ENCODE measurements at places on chromosomes 2 and 18. TPM values are rescaled to one million over a fixed set of nuclear protein-coding genes. Genes with fewer than 3 reads are reported as not detected.
A peak's percentile ranks its signal among the peaks of the same experiment; 100 is the strongest.

LYG2 gene
- total RNA-seq, result not detected

ZNF521 gene
- total RNA-seq, result not detected

NPPC gene
- 3.5 TPM for total RNA-seq

SERPINB10 gene
- total RNA-seq, result not detected

LAMA1 gene
- not detected for total RNA-seq

SMAD7 gene
- 18.1 TPM for total RNA-seq

WNT10A gene
- total RNA-seq, result 29.2 TPM

DSG1 gene
- total RNA-seq, result not detected

UGT1A5 gene
- total RNA-seq, result not detected

TRABD2A gene
- total RNA-seq, result 56.3 TPM

CNOT9 gene
- total RNA-seq, result 106 TPM

RFTN2 gene
- total RNA-seq, result not detected

HJURP gene
- total RNA-seq, result 83.6 TPM

CROCC2 gene
- not detected for total RNA-seq

MAB21L4 gene
- not detected for total RNA-seq

ZNF385B gene
- not detected for total RNA-seq

CWC22 gene
- total RNA-seq, result 23.9 TPM

CRYBA2 gene
- not detected for total RNA-seq

GRCh38 chr2:1546023-1546591, 132.8 kb downstream of the TPO start:
- DNase-seq, result peak; percentile 28

GRCh38 chr2:62216616-62217015, 20.7 kb downstream of the B3GNT2 start:
- peak; percentile 37 for DNase-seq

DNA sequence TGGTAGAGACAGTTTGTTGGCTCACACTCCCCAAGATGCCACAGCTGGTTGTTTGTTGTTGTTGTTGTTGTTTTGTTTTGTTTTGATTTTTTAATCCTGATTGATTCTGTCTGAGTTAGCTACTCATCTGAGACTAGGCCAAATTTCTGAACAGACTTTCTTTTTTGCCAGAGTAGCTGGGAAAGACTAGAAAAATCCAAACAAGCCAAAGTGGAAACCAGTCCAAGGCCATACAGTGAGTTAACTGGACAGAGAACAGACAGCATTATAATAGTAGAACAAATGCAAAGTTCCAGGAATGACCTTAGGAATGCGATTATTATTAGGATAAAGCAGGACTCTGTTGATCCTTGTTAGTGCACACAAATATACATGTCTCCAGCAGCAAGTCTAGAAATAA, 43.8 kb upstream of the CYP26B1 start:
- DNase-seq, result no peak

GRCh38 chr2:96359310-96359709, 23.7 kb downstream of the NCAPH start:
- DNase-seq, result peak; percentile 51

DNA sequence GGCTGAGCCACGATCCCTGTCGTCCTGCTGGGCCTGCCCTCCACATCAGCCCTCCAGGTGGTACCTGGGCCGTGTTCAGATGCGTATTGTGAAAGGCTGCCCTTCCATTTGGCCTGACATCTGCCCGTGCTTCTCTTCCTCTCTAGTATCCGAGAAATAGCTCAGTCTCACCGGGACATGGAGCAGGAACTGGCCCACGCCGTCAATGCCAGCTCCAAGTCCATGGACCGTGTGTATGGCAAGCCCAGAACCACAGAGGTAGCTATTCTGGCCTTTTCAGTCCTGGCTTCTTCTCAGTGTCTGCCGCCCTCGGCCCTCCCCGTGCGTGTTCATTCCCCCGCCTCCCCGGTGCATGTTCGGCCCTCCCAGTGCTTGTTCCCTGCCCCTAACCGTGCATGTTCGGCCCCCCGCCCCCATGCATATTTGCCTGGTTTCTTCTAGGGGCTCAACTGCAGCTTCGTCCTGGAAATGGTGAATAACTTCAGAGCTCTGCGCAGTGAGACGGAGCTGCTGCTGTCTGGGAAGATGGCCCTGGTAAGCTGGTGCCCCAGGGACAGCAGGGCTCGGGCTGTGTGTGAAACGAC, 104.3 kb downstream of the USP40 start:
- DNase-seq, result no peak

GRCh38 chr18:57128220-57128932, 18.5 kb upstream of the BOD1L2 start:
- no peak for DNase-seq

DNA sequence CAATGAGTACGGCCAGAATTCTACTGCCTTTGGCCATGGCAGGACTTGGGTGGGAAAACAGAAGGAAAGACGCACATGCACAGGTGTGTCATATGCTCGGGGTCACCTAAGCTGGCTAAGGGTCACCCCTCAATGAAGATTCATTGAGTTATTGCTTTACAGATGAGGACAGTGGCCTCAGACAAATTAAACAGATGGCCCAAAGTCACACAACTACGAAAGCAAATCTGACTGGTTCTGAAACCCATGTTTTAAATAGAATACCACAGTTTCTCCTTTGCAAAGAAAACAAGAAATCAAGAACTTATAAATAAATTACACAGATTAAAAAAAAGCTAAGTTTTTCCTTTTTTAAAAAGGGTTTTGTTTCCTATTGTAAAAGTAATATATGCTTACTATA, 70.5 kb downstream of the ID2 start:
- DNase-seq, result no peak

GRCh38 chr2:7881063-7881462, 800.8 kb upstream of the ID2 start:
- no peak for DNase-seq

DNA sequence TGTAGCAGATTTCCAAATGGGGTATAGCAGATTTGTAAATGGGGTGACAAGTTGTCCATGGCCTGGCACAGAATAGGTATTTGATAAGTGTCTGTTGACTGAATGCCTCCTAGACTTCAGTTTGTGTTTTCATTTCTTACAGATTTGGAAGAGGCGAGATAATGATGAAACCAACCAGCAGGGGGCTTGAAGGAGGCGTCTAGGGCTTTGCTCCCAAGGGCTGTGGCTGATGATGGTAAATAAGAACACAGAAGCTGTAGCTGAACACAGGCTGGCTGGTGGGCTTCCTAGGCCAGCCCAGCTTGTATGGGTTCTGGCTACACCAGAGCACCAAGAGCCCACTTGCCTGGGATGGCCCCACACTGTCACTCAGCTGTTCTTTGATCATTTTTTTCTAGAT, 19.4 kb downstream of the SFTPB start:
- DNase-seq, result peak; percentile 30

- DNase-seq, result no peak
Observed at GRCh38 chr2:108069515-108070310, 83.4 kb downstream of the SLC5A7 start.

GRCh38 chr2:74548900-74549826, 4.6 kb downstream of the LOXL3 start:
- peak; percentile 37 for DNase-seq

GRCh38 chr2:129331638-129332037, 647.8 kb upstream of the RAB6C start:
- no peak for DNase-seq

- peak; percentile 19 for DNase-seq
Observed at GRCh38 chr2:219218217-219218731, 484 bp downstream of the ABCB6 start.

- no peak for DNase-seq
Observed at GRCh38 chr2:149613704-149614103, 26.1 kb upstream of the MMADHC start.

DNA sequence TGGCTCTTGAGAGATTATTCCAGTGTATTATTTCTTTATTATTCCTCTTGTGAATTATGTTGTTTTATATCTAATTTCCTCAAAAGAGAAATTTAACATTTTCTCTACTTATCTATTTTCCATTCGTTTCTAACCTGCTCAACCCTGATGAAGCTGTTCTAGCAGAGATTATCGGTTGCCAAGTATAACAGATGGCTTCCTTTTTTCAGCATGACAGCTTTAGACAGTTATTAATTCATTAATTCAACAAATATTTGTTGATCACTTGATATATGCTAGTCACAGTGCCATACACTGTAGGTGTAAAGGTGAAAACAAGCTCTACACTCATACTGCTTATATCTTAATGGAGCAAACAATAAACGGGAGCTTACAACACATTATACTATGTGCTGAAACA, 137.9 kb upstream of the UBE2E3 start:
- DNase-seq, result no peak

- no peak for DNase-seq
Observed at GRCh38 chr2:26122630-26123029, 50.3 kb upstream of the GAREM2 start.

DNA sequence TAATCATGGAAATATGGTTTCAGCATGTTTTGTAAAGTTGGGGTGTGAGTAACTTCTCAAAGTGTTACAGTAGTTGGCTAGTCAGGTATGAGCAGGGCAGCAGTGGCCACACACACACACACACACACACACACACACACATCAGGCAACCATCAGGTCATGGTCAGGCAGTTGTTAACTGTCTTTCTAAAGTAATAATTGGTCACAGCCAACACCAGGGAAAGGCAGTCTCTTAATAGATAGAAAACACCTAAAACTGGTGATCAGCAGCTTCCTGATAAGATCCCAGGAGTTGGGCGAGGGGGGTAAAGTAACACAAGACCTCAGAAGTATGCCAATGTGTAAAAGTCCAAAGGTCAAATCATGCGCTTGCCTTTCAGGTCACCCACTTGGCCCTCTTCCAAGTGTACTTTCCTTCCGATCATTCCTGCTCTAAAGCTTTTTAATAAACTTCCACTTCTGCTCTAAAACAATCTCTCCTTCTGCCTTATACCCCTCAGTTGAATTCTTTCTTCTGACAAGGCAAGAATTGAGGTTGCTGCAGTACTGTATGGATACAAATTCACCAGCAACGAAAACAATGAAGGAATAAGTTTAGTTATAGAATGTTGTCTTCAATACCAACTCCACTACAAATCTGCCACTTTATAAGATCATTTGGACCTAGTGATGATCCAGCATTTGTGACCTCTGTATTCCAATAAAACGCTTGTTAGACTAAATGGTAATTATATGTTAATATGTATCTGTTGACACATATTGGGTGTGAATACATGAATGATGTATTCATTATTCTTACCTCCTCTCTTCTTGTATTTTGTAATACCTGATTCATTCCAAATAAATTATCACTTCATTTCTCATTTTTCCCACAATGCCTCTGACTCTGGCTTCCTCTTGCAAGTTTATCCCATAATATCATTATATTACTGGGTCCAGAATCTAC, 254.3 kb downstream of the METTL4 start:
- DNase-seq, result no peak

DNA sequence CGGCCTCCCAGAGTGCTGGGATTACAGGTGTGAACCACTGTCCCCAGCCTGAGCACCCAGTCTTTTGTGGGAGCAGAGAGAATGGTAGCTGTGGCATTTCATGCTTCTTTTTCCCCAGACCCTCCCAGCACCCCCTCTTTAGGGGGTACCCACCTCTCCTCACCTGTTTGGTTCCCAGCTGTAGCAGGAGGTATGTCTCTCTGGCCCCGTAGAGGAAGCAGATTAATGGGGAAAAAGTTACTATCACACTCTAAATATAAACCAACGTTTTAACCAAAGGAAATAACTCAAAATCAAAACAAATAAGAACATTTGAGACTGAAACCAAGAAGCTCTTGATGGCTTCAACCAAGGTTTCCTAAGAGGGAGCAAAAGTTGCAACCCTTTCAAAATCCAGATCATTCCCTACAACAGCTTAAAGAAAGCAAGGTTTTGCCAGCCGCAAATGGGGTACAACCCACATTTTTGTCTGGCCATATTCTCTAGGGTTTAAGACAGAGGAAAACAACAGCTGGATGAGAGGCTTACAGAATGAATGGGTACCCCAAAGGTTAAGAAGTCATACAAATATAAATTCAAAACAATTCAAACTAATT, 8.0 kb downstream of the RNF125 start:
- DNase-seq, result no peak

DNA sequence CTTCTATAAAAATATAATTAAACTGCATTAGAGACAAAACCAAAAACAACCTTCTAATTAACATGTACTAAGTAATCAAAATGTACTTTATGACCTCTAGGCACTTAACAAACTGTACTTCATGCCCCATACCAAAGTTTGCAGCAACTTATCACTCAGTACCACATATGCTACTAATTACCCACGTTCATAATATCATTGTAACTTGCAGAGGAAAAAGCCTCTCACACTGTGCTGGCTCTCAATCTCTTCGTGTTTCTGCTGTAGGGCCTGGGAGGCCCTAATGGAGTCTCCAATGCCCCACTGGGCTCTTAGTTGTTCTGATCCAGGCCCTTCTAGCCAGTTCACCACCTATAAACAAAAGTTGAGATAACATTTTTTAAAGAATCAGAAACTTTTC, 82.1 kb upstream of the CCDC141 start:
- no peak for DNase-seq

DNA sequence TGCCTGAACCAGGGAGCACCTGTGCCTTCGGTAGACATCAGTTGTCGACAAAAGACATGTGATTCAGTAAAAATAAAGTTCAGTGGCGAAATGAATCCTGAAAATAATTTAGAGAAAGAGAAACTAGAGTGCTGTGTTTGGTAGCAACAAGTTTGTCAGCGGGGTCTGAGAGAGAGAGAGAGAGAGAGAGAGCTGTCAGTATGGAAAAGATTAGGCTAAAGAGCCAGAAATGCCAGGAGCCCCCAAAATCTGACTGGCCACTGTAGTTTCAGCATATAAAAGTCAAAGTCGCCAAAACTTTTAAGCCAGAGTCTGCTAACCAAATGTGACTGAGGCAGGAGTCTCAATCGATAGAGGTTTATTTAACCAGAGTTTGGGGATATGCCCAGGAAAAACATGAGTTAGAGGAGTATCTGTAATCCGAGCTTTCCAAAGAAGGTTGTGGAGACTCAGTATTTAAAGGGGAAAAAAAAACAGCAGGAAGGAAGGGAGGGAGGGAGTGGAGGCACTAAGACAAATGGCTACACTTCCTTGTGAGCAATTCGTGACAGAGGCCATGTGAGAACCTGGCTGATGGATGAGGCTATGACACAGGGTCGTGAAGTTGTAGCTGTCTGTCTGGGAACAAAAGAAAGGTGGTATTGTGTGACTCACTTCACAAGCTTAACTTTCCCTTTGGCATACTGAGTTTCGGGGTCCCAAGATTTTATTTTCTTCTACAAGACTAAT, 20.5 kb upstream of the GNAL start:
- no peak for DNase-seq

DNA sequence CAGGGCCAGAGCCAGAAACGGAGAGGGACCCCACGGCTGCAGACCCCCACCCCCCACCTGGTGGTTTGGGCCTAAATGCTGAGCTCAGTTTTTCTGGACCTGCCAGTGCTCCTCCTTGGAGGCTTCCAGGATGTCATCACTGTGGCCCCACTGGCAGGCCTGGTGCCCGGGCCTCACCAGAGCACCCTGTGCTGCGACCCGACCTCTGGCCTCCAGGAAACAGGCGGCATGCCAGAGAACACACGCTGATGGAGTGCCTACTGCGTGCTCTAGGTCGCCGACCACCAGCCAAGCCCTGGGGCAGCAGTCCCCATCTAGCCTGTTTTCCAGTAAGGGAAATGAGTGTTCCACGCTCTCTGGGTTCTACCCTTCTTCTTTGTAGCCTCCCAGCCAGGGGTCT, 33.8 kb downstream of the HS6ST1 start:
- DNase-seq, result no peak

- no peak for DNase-seq
Observed at GRCh38 chr2:46009315-46009714, 287.9 kb upstream of the EPAS1 start.

GRCh38 chr2:28521663-28522062, 25.8 kb downstream of the PLB1 start:
- no peak for DNase-seq

- DNase-seq, result no peak
Observed at GRCh38 chr2:100982431-100982861, 19.6 kb upstream of the RPL31 start.

Data from activated CD8-positive, alpha-beta T cell treated with anti-CD3 and anti-CD28 coated beads for 36 hours (primary cell).